AG04450 (cell line): ENCODE measurements at places on chromosomes 16 and 17.

- no peak for DNase-seq
Measured at GRCh38 chr16:35187665-35188225, 1728.3 kb downstream of the TP53TG3F start.

GRCh38 chr17:40451420-40451819 lies 8.2 kb downstream of the IGFBP4 start:
- DNase-seq = peak; percentile 84

DNA sequence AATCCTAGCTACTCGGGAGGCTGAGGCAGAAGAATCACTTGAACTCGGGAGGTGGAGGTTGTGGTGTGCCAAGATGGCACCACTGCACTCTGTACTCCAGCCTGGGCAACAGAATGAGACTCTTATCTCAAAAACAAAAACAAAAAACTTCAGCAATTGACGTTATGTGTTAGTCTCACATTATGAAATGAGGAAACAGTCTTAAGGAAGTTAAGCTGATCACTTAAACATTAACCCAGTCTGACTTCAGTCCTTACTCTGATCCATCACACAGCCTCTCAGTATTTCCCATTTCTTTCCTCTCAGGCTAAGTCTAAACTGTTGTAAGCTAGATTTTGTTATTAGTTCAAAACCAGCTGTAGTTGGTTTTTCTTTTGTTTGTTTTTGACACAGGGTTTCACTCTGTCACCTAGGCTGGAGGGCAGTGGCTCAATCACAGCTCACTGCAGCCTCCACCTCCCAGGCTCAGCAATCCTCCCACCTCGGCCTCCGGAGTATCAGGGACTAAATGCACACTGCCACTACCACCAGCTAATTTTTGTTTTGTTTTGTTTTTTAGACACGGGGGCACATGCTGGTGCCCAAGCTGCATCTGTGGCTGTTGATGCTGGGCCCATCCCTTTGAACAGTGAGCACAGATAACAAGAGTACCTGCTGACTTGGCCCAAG lies 6.3 kb downstream of the JPT1 start:
- DNase-seq = no peak

DNA sequence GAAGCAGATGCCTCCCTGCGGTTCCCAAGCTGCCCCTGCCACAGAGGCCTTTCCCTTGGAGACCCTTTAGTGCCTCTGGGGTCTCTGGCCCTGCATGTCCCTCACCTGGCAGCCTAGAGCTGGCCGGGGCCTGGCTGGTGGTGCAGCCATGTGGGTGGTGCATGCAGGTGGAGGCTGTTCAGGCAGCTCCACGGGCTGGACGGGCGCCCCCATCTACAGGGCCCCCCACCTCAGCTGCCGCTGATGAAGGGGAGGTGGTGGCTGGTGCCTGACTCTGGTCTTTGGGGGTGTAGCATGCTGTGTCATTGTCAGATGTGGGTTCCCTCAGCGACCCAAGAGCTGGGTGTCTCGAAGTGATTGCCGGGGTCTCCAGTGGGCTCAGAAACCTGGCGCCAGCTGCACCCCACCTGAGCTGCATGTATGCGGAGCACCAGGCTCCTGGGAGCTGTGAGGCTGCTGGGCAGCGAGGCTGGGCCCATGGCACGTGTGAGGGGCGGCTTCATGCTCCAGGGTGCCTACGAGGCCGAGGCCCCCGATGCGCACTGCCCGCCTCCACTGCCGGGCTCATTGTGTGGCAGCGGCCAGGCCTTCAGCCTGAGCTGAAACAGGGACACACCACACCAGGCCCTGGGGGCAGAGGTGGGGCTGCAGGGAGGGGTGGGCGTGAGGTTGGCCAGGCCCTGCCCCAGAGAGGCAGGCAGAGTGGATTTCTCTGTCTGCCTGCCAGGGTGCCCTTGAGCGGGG lies 57.0 kb downstream of the BAIAP2 start:
- DNase-seq = no peak

- no peak for DNase-seq
Measured at GRCh38 chr16:12356632-12357340, 380.3 kb downstream of the SNX29 start.

GRCh38 chr17:27586203-27586721 lies 44.7 kb upstream of the LGALS9 start:
- DNase-seq = peak; percentile 38
